ENCODE measurements at places on chromosomes 5 and 9.

DNA sequence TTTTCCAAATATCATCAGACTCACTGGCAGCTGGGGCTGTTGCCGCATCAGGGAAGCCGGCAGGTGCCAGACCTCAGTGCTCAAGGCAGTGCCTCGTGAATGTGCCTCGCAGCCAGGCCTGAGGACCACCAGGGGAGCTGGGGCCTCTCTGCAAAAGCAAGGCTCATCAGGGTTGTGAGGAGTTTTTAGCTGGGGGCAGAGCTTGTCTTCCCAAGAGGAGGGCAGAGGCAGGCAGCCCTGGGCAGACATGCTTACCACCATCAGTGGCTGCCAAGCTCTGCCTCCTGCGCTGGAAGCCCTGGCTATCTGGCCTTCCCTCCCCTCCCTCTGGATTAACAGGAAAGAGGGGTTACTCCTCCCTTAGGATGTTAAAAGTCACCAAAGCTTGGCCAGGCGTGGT lies 8.8 kb upstream of the TBC1D9B start:
- DNase-seq, result no peak

DNA sequence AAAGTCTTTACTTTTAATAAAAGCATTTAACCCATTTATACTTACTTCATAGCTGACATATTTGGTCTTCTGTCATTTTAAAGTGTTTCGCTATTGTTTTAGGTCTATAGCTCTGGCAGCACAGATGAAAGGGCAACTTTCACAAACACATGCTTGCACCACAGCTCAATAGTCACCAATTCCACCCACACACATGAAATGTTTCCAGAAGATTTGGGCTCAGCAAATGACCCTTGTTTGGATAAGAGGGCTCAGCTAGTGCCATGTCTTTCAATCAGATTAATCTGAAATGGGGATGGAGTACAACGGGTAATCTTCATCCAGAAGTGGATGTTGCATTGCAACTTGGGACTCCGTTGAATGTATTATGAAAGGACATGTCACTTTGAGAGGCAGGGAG lies 176.0 kb downstream of the FGF18 start:
- DNase-seq, result no peak

GRCh38 chr5:56705217-56705616 lies 110.1 kb upstream of the MAP3K1 start:
- DNase-seq, result no peak

- no peak for DNase-seq
Measured at GRCh38 chr9:128405077-128405779, 15.4 kb upstream of the CERCAM start.

GRCh38 chr5:158115468-158115867 lies 256.5 kb upstream of the CLINT1 start:
- DNase-seq, result no peak

GRCh38 chr9:13557746-13558145 lies 278.3 kb upstream of the MPDZ start:
- no peak for DNase-seq

DNA sequence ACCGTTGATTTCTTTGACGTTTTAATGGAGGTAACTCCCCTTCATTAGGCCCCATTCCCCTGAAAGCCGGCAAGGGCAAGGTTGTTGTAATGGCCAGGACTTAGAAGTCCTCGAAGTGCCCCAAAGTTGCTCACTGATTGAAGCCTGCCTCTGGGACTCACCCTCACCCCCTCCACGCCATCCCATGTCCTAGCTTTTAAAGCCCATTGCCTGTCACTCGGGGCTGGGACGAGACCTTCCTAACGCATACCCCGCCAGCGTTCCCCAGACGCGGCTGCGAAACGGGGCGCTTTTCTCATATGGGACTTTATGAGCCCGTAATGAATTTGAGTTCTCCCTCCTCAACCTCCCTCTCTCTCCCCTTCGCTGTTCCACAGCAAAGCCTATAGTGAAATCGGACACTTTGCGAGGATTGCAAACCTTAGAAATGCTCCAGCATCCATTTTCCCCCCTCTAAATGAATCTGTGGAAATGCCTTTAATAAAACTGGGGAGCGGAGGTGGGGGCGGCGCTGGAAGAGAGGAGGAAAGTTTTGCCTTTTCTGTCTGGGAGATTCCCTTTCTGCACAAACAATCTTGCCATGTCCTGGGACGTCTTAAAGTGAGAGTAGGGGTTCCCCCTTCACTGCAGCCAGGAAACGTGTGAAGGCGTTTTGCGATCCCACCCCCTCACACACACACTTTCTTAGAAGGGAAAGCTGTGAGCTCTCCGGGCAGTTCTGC lies 1.5 kb downstream of the PAPPA start:
- DNase-seq, result no peak

GRCh38 chr5:61720829-61721228 lies 388.8 kb downstream of the ZSWIM6 start:
- DNase-seq, result no peak

DNA sequence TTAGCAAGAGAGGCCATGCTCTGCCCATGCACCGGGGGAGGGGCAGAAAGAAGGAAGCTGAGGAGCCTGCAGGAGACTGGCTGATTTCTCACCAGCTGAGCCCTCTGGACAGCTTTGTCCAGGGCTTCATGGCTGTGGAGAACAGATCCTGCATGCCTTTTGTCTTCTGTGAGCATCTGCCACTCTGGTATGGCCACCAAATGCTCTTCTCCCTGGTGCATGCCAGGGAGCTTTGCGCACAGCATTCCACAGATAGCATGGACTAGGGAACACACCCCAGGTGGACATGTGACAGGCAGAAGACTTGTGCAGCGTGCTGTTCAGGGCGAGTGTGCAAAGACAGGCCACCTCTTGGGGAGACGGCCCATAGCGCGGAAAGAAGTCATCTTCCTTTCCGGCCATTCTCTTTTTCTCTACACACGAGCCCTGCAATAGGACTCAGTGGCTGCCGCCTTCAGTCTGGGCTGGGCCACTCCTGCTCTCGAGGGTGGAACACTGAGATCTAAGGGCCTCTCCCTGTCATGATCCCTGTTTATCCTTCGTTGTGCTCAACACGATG lies 56.7 kb downstream of the GADD45G start:
- DNase-seq, result no peak

GRCh38 chr9:127856094-127856728 lies 1.8 kb upstream of the ENG start:
- DNase-seq, result no peak

DNA sequence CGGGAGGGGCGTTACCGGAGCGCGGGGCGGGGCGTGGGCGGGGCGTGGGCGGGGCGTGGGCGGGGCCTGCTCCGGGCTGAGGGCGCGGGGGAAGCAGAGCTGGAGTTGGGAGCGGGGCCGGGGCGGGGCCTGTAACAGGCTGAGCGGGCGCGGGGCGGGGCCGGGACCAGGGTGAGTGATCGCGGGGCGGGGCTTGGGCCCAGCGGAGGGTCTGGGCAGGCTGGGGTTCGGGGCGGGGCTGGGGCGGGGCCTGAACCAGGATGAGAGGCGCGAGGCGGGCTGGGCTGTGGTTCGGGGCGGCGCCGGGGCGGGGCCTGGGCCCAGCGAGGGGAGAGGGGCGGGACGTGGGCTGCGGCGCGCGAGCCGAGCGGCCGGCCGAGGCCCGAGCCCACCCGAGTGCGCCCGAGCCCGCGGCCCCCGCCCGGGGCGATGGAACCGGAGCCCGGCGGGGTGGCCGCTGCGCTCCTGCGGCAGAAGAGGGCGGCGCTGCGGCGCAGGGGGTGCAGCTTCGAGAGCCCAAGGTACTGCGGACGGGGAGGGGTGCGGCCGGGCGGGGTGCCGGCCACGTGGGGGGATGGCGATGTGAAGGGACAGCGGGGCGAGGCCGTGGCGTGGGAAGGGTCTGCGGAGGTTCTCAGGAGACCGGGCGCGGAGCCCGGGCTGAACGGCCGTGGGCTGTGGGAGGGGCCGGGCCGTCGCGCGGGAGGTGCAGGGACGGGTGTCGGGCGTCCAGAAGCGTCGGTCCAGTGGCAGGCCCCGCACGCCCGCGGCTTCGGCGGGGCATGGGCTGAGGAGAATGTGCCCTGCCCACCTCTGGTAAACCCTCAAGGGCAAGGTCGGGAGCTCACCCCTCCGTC lies 39.5 kb upstream of the GARNL3 start:
- DNase-seq, result peak; percentile 92

DNA sequence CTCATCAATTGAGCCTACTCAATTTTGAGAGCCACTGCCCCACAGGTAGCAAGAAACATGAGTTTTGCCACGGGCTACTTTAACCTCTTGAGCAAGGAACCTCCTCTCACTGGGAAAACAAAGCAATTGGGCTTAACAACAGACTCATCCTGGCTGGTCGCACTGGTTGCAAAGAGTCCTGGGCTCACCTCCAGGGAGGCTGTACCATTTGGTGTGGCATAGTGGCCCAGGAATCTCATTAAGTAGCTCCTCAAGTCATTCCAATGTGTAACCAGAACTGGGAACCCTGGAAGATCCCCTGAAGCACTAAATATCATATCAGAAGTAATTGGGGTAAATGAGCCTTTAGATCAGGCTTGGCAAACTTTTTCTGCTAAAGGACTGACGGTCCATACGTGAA lies 78.5 kb downstream of the MYO10 start:
- DNase-seq, result no peak

- DNase-seq, result no peak
Measured at GRCh38 chr9:93295456-93296076, 111.6 kb downstream of the WNK2 start.

GRCh38 chr5:54646356-54647101 lies 129.0 kb downstream of the SNX18 start:
- DNase-seq, result peak; percentile 73

DNA sequence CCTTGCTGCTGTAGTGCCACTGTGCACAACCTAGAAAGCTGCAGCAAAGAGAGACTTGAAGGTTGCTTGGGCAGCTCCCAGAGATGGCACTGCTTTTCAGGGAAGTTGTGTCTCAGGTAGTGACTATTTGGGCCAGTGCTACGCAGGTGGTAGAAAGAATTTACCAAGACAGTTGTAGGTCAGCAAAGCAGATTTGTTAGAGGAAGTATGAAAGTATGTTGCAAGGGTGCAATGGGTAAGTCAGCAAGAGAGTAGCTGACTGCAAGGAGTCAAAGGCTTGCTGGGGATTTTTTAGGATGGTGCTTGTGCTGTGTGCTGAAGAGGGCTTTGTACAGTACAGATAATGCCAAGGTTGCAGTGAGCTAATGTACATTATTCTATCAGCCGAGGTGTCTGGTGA lies 33.5 kb upstream of the SPARC start:
- DNase-seq, result no peak

GRCh38 chr9:126532489-126532888 lies 81.2 kb upstream of the LMX1B start:
- DNase-seq, result no peak

DNA sequence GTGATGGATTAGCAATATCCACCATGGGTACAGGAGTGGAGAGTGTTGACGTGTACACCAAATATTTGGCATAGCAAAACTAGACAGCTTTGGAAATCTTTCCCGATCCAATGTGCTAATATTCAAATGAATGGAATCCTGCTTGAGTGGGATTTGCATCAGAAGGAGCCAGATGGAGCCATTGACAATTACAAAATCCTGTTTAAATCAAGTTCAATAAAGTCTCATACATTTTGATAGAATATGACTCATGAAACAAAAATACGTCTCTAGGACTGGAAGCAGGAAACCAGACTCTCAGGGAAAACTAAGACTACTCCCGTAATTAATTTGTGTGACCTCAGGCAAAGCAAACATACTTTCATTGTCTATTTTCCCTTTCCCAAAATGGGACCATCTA lies 13.0 kb downstream of the TNC start:
- no peak for DNase-seq

- DNase-seq, result no peak
Measured at GRCh38 chr5:84215521-84215920, 169.2 kb downstream of the EDIL3 start.

- no peak for DNase-seq
Measured at GRCh38 chr9:28678097-28678496, 1104.8 kb upstream of the C9orf72 start.

DNA sequence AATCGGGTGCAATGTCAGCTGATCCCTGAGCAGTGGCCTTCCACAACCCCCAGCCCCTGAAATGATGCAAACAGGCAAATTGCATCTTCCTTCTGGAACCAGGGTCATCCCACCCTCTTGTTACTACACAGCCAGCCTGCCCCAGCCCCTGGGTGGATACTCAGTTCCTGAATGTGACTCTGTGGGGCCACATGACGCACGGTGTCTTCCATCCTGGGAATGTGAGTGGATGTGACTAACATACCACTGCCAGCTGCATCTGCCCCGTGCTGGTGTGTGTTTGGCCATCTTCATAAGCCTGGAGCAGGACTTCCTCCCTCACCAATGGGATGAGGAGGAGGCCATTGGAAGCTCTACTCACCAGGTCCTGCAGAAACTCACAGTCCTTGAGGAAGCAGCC lies 257.9 kb upstream of the ADAMTS16 start:
- no peak for DNase-seq

DNA sequence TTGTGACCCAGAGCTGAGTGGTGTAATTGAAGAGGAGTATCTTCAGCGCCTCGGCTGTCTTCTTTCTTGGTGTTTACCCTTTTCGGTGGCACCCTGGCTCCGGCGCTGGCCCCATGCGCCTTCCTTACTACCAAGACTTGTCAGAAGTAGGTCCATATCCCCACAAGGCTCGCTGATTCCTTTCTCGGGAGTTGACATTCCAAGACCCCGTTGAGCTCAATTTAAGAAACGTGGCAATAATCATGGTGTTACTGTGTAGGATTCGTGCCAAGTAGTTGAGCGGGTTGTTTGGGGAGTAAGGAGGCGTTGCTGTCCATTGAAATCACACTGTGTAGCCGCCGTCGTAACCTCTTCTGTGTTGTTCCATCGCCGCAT lies 795 bp downstream of the NDUFAF2 start:
- DNase-seq, result no peak

- no peak for DNase-seq
Measured at GRCh38 chr9:96067600-96067999, 192.1 kb downstream of the ERCC6L2 start.

DNA sequence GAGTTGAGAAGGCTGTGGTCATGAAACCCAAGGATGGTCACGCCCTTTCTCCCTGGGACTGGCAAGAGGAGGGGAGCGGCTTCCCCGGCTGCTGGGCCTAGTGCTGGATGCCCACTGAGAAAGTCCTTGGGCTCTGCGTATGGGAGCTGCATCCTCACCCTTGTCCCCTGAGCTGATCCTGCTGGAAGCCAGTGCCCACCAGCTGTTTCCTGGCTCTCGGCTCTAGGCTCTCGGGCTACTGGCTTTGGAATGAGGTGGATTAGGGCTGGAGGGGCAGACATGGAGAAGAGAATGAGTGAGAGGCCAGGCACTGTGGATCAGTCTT lies 149.3 kb upstream of the PPP1R26 start:
- DNase-seq, result no peak

All from CD4-positive, alpha-beta T cell treated with Interferon gamma for 1 hour (primary cell).